ENCODE measurements at places on chromosomes 16 and 17. TPM values are rescaled to one million over a fixed set of nuclear protein-coding genes. Genes with fewer than 3 reads are reported as not detected.

DNA sequence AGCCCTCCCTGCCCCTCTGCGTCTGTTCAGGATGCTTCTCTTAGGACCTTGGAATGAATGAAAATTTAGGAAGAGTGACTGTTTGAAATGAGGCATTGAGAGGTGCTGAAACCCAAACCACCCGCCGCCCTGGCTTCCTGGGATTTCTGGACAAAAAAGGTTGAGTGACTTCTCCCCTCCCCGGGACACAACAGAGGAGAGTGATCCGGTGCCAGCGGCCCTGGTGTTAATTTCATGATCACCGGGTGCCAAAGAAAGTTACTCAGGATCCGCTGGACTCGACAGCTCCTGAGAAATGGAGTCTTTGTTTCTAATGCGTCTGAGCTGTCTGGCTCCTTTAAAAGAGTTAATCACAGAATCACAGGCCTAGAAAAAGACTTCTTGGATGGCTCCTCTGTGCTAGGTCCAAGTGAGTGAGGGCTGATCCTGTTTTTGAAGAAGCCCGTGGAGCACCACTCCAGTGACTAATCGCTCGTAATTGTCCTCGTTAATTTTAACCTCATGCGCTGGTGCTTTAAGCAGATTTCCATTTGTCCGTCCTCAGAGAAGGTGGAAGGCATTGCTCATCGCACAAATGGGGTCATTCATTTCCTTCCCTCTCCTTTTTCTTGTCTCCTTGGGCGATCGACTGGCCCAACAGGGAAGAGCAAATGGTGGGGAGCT, 144.4 kb upstream of the ZFHX3 start:
- H3K36me3 ChIP-seq = no peaks in the 10 kb centered on the region
- no peaks in the 10 kb centered on the region for H3K4me1 ChIP-seq
- DNase-seq = no peak
- H3K27ac ChIP-seq = no peak overlapping the region
- no peaks in the 10 kb centered on the region for H3K27me3 ChIP-seq
- no peak overlapping the region for H3K4me3 ChIP-seq

GRCh38 chr17:72136692-72137091, 15.9 kb downstream of the SOX9 start:
- no peak for DNase-seq
- no peaks in the 10 kb centered on the region for H3K36me3 ChIP-seq
- H3K4me1 ChIP-seq = no peaks in the 10 kb centered on the region
- no peak overlapping the region for H3K27ac ChIP-seq
- H3K4me3 ChIP-seq = no peak overlapping the region

- no peak overlapping the region for H3K27ac ChIP-seq
- H3K4me3 ChIP-seq = no peak overlapping the region
- DNase-seq = no peak
- H3K4me1 ChIP-seq = peaks cover 15% of the 10 kb centered on the region
Measured at GRCh38 chr16:30068750-30069610, 3.4 kb downstream of the ALDOA start.

DNA sequence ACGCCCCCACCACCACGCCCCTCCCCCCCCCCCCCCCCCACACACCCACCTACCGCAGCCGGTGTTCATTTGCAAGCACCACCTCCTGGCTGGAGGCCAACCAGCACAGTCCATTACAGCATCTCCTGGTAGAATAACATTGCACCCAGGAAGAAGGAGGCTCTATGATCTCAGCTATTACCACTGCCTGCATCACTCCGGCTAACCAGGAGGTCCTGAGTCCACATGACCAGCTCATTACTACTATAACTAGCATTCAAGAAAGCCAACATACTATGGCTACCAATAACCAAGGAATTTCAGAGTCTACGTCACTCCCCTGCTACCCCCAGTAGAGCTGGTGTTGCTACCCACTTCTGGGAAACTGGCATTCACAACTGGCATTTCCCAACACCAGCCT, 81.1 kb upstream of the ALOX12 start:
- peak; percentile 20 for DNase-seq
- no peaks in the 10 kb centered on the region for H3K36me3 ChIP-seq

DNA sequence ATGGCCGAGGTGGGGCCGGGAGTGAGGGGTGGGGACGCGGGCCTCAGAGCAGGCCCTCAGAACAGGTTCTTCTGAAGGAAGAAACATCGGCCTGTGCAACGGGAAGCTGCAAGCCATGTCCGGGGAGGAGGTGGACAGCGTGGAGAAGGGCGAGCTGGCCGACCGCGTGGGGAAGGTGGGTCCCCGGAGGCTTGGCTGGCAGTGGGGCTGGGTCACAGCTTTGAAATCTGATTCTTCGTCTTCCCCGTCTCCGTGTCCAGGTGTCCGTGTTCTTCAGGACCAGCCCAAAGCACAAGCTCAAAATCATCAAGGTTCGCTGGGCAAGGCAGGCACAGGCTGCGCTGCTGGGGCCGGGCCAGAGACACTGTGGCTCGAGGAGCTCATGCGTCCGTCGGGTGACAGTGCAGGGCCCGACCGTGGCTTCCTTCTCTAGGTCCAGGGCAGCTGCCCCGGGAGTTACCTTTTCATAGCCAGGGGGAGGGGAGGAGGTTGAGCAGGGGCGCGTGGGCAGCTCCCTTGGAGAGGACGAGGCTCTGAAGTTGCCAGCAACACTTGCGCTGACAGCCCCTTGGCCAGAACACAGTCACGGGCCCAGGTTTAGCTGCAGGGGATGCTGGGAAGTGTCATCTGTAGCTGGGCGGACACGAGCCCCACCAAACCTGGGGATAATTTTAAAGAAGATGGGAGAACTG, 51.3 kb downstream of the MEAK7 start:
- peak; percentile 25 for DNase-seq
- no peak overlapping the region for H3K4me3 ChIP-seq
- H3K27me3 ChIP-seq = no peaks in the 10 kb centered on the region
- H3K4me1 ChIP-seq = no peaks in the 10 kb centered on the region

DNA sequence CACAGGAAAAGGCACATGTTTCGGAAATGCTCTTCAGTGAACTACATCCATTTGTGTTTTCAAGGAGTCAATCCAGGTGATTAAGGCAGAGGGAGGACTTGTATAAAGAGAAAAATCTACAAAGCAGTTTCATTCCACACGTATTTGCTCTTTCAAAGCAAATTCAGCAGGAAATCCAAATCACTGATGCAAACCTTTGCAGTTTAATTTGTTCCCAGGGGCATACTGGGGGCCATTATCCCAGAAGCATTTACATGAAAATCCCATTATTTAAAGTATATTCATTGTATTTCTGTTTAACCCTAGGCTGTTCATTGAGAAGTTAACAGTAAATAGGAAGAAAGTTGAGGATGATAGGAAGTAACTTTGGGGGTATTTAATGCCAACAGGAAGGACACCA, 147.9 kb downstream of the PMP22 start:
- DNase-seq = no peak
- H3K4me1 ChIP-seq = no peaks in the 10 kb centered on the region
- H3K27ac ChIP-seq = no peak overlapping the region

DNA sequence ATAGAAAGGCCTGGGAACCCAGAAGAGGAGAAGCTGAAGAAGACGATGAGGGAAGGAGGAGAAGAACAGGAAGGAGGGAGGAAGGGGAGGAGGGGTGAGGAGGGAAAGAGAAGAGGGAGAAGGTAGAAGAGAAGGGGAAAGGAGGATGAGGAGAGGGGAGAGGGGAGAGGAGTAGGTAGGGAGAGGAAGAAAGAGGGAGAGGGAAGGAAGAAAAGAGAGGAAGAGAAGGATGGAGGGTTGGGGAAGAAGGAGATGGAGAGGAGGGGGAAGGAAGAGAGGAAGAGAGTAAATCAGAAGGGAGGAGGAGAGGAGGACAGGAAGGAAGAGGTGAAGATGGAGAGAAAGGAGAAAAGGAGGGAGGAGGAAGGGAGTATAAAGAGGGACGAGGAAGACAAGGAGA, 109.6 kb upstream of the IRX6 start:
- H3K4me1 ChIP-seq = no peaks in the 10 kb centered on the region
- no peak overlapping the region for H3K27ac ChIP-seq
- no peaks in the 10 kb centered on the region for H3K27me3 ChIP-seq
- H3K36me3 ChIP-seq = no peaks in the 10 kb centered on the region
- H3K4me3 ChIP-seq = no peak overlapping the region
- no peak for DNase-seq

DNA sequence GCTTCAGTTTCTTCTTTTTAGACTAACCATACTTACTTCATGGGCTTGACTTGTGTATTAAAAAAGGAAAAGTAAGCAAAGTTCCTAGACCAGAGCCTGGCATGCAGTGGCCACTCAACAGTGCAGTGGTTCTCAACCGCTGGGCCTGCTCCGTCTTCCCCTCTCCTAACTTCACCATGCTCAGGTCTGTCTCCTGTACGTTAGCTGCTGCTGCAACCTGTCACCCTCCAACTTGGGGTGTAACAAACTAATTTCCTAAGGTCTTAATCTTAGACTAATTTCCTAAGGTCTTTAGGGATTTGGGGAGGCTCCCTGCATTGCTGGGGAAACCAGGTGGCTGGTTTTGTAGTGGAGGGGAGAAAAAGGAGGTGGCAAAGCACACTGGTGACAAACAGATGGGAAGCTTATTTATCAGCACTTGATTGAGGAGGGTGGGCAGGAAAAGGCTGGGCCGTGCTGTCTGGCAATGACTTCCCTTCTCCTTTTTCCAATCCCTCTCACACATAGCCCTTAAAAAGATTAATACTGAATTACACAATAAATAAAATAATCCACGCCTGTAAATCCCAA, 2.2 kb upstream of the ARL4D start:
- H3K27me3 ChIP-seq = no peaks in the 10 kb centered on the region
- no peaks in the 10 kb centered on the region for H3K36me3 ChIP-seq
- H3K4me1 ChIP-seq = peaks cover 15% of the 10 kb centered on the region
- no peak overlapping the region for H3K27ac ChIP-seq
- no peak for DNase-seq

- H3K4me1 ChIP-seq = no peaks in the 10 kb centered on the region
- H3K36me3 ChIP-seq = no peaks in the 10 kb centered on the region
- DNase-seq = no peak
Measured at GRCh38 chr16:894841-895240, 75.9 kb downstream of the LMF1 start.

DNA sequence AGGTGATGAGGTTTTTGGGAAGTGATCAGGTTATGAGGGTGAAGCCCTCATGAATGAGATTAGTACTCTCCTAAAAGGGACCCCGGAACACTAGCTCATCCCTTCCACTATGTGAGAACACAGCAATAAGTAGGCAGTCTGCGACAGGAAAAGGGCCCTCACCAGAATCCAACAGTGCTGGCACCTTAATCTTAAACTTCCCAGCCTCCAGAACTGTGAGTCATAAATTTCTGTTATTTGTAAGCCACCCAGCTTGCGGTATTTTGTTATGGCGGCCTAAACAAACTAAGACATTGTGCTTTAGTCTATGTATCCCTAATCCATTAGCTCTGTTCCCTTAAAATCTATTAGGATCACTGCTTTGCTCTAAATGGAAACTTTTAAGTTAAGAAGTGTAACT, 8.5 kb downstream of the SLFN12 start:
- H3K36me3 ChIP-seq = no peaks in the 10 kb centered on the region
- no peak for DNase-seq
- H3K4me1 ChIP-seq = no peaks in the 10 kb centered on the region
- H3K27ac ChIP-seq = no peak overlapping the region
- no peak overlapping the region for H3K4me3 ChIP-seq

GRCh38 chr16:11629071-11630030, 38.9 kb upstream of the SNN start:
- H3K4me1 ChIP-seq = peaks cover 13% of the 10 kb centered on the region
- peak overlapping the region; percentile 20 for H3K27ac ChIP-seq
- H3K36me3 ChIP-seq = no peaks in the 10 kb centered on the region
- no peak overlapping the region for H3K4me3 ChIP-seq
- DNase-seq = no peak
- no peaks in the 10 kb centered on the region for H3K27me3 ChIP-seq

GRCh38 chr17:37039269-37039668, 90.5 kb downstream of the AATF start:
- H3K4me3 ChIP-seq = no peak overlapping the region
- no peaks in the 10 kb centered on the region for H3K4me1 ChIP-seq
- H3K27me3 ChIP-seq = no peaks in the 10 kb centered on the region

- no peaks in the 10 kb centered on the region for H3K27me3 ChIP-seq
- H3K4me1 ChIP-seq = peaks cover 2% of the 10 kb centered on the region
- H3K27ac ChIP-seq = no peak overlapping the region
Measured at GRCh38 chr17:27978689-27979175, 63.7 kb upstream of the NLK start.

- H3K36me3 ChIP-seq = no peaks in the 10 kb centered on the region
Measured at GRCh38 chr17:82808006-82808405, 31.8 kb downstream of the ZNF750 start.

GRCh38 chr17:9408868-9409829, 166.5 kb downstream of the STX8 start:
- H3K27ac ChIP-seq = no peak overlapping the region
- H3K4me1 ChIP-seq = no peaks in the 10 kb centered on the region
- no peaks in the 10 kb centered on the region for H3K27me3 ChIP-seq
- H3K4me3 ChIP-seq = no peak overlapping the region

- H3K27me3 ChIP-seq = no peaks in the 10 kb centered on the region
- no peaks in the 10 kb centered on the region for H3K4me1 ChIP-seq
- no peak overlapping the region for H3K4me3 ChIP-seq
- no peak for DNase-seq
- no peak overlapping the region for H3K27ac ChIP-seq
Measured at GRCh38 chr16:82119405-82119804, 50.6 kb downstream of the MPHOSPH6 start.

DNA sequence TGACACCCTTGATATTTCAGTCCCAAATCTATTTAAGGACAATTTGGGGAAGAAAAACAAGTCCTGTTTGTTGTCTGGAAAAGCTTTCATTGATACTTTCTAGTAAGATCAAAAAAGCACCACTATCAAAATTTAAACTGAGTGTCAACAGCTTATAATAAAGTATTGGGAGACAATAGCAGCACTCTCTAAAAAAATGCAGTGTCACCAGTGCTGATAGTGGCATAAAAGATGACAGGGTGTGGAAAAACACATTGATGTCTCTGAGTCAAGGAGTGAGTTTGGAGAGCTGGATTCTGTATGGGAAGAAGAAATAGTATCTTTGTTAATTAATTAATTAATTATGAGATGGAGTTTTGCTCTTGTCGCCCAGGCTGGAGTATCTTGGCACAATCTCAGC, 8.3 kb upstream of the TOM1L1 start:
- DNase-seq = no peak
- H3K27me3 ChIP-seq = no peaks in the 10 kb centered on the region
- H3K27ac ChIP-seq = no peak overlapping the region
- no peak overlapping the region for H3K4me3 ChIP-seq
- H3K4me1 ChIP-seq = no peaks in the 10 kb centered on the region

GRCh38 chr16:70610273-70611223, 35.8 kb upstream of the IL34 start:
- H3K36me3 ChIP-seq = no peaks in the 10 kb centered on the region
- H3K4me1 ChIP-seq = peaks cover 3% of the 10 kb centered on the region
- H3K27ac ChIP-seq = no peak overlapping the region
- H3K27me3 ChIP-seq = no peaks in the 10 kb centered on the region
- no peak for DNase-seq

SCARF1 gene
- total RNA-seq = 5.7 TPM

FASN gene
- 9.8 TPM for total RNA-seq

CDK5R1 gene
- 4.1 TPM for total RNA-seq

EPN3 gene
- 21.0 TPM for total RNA-seq

CALCOCO2 gene
- 72.1 TPM for total RNA-seq

CLEC19A gene
- total RNA-seq = not detected

CLEC18C gene
- 0.36 TPM for total RNA-seq

ORAI3 gene
- 25.2 TPM for total RNA-seq

ZFPM1 gene
- 6.5 TPM for total RNA-seq

OSGIN1 gene
- 7.0 TPM for total RNA-seq
